ENCODE measurements at places on chromosomes 2 and 18. TPM values are rescaled to one million over a fixed set of nuclear protein-coding genes. Genes with fewer than 3 reads are reported as not detected.

The KHK gene
- 7.6 TPM for total RNA-seq

The IL18R1 gene
- 1.2 TPM for total RNA-seq

The TMEM163 gene
- 0.06 TPM for total RNA-seq

The SCYGR2 gene
- not detected for total RNA-seq

The SLC9A4 gene
- not detected for total RNA-seq

The EIPR1 gene
- total RNA-seq, result 37.9 TPM

The CENPA gene
- total RNA-seq, result 38.8 TPM

The C1QL2 gene
- 0.86 TPM for total RNA-seq

The UGT1A8 gene
- total RNA-seq, result 0.06 TPM

The TWIST2 gene
- total RNA-seq, result 12.1 TPM

The SCN3A gene
- not detected for total RNA-seq

The DNER gene
- 14.0 TPM for total RNA-seq

The AOX1 gene
- total RNA-seq, result 5.4 TPM

The IL37 gene
- not detected for total RNA-seq

The GATA6 gene
- total RNA-seq, result 1.4 TPM

The GALR1 gene
- total RNA-seq, result not detected

The NPPC gene
- total RNA-seq, result 0.45 TPM

The SCYGR4 gene
- not detected for total RNA-seq

The CHST9 gene
- not detected for total RNA-seq

The GRP gene
- not detected for total RNA-seq

The SKOR2 gene
- total RNA-seq, result not detected

The SPATA3 gene
- not detected for total RNA-seq

The OSR1 gene
- total RNA-seq, result 10.0 TPM

The ARHGAP15 gene
- total RNA-seq, result 0.14 TPM

The PSMA8 gene
- not detected for total RNA-seq

The NLRC4 gene
- 0.11 TPM for total RNA-seq

The EFHD1 gene
- total RNA-seq, result 5.1 TPM

The DAW1 gene
- total RNA-seq, result 2.3 TPM

The GKN1 gene
- total RNA-seq, result 0.24 TPM

The DBI gene
- total RNA-seq, result 397 TPM

The POTEC gene
- total RNA-seq, result not detected

The ADNP2 gene
- total RNA-seq, result 14.3 TPM

The SNRNP27 gene
- 69.3 TPM for total RNA-seq

The FRZB gene
- 0.09 TPM for total RNA-seq
